ENCODE measurements at places on chromosomes 12 and 14. TPM values are rescaled to one million over a fixed set of nuclear protein-coding genes. Genes with fewer than 3 reads are reported as not detected.

The CCDC184 gene
- under 0.01 TPM for total RNA-seq

The RNF34 gene
- 38.5 TPM for total RNA-seq

The TMEM121 gene
- 10.2 TPM for total RNA-seq

The LUM gene
- total RNA-seq: 1.3 TPM

The CD163L1 gene
- total RNA-seq: 0.36 TPM

The MYH6 gene
- not detected for total RNA-seq

The PLEKHD1 gene
- not detected for total RNA-seq

The ERG28 gene
- 20.4 TPM for total RNA-seq

The GNB3 gene
- total RNA-seq: 0.36 TPM
